ENCODE measurements at places on chromosomes 6 and 20. TPM values are rescaled to one million over a fixed set of nuclear protein-coding genes. Genes with fewer than 3 reads are reported as not detected.

The EBF4 gene
- 4.7 TPM for polyA plus RNA-seq

The FOXF2 gene
- polyA plus RNA-seq: 2.1 TPM

The TBXT gene
- not detected for polyA plus RNA-seq

The BPIFB2 gene
- not detected for polyA plus RNA-seq

The DAAM2 gene
- 51.6 TPM for polyA plus RNA-seq

The ARMH2 gene
- polyA plus RNA-seq: not detected

The SNX9 gene
- 49.4 TPM for polyA plus RNA-seq

The DCDC2 gene
- 0.06 TPM for polyA plus RNA-seq

The F13A1 gene
- polyA plus RNA-seq: 296 TPM

The FILIP1 gene
- 0.81 TPM for polyA plus RNA-seq

The EYS gene
- polyA plus RNA-seq: 0.21 TPM

The DUSP15 gene
- 1.5 TPM for polyA plus RNA-seq

The CDSN gene
- polyA plus RNA-seq: not detected

The MYH7B gene
- polyA plus RNA-seq: 3.1 TPM

The IL17F gene
- not detected for polyA plus RNA-seq

The GSTA3 gene
- not detected for polyA plus RNA-seq

The CAPN11 gene
- polyA plus RNA-seq: 2.5 TPM

The C20orf202 gene
- polyA plus RNA-seq: 0.07 TPM

The TTK gene
- polyA plus RNA-seq: 0.17 TPM

The DEFB124 gene
- not detected for polyA plus RNA-seq

The JAG1 gene
- polyA plus RNA-seq: 17.9 TPM

The KIF25 gene
- polyA plus RNA-seq: 0.65 TPM

The OPN5 gene
- polyA plus RNA-seq: not detected

The SLC32A1 gene
- not detected for polyA plus RNA-seq

The LATS1 gene
- 3.1 TPM for polyA plus RNA-seq

The PLA2G7 gene
- polyA plus RNA-seq: 0.34 TPM

The ACTL10 gene
- polyA plus RNA-seq: 0.61 TPM

The UNC5CL gene
- polyA plus RNA-seq: 11.0 TPM

The RALY gene
- 66.0 TPM for polyA plus RNA-seq

The HSPA12B gene
- polyA plus RNA-seq: 2.5 TPM

The CST4 gene
- not detected for polyA plus RNA-seq

The RSPO3 gene
- 68.6 TPM for polyA plus RNA-seq

The CTAGE9 gene
- not detected for polyA plus RNA-seq

The OR2H1 gene
- not detected for polyA plus RNA-seq

The RUNX2 gene
- polyA plus RNA-seq: 0.34 TPM

The OR2H2 gene
- not detected for polyA plus RNA-seq

The SOX12 gene
- 2.4 TPM for polyA plus RNA-seq

The CTCFL gene
- 0.11 TPM for polyA plus RNA-seq

The VNN1 gene
- polyA plus RNA-seq: 7.1 TPM

The TMEM244 gene
- not detected for polyA plus RNA-seq

The CLDN20 gene
- not detected for polyA plus RNA-seq

The SSTR4 gene
- polyA plus RNA-seq: not detected

The XKR7 gene
- polyA plus RNA-seq: under 0.01 TPM

The TFAP2B gene
- polyA plus RNA-seq: not detected

The RGS17 gene
- polyA plus RNA-seq: 1.1 TPM

The ME1 gene
- 20.9 TPM for polyA plus RNA-seq

Measured in adipose tissue (tissue), 3 donors.